ENCODE measurements at places on chromosomes 11 and 22.
A peak's percentile ranks its signal among the peaks of the same experiment; 100 is the strongest.

- no peak for DNase-seq
These were observed 19.5 kb downstream of the LHFPL7 start for GRCh38 chr22:24926849-24927579.

- DNase-seq: no peak
These were observed at the start of gene MMP10 for GRCh38 chr11:102780491-102780918. Gene MMP10 (minus strand): TSS chr11:102780628. CDS start chr11:102780591, 37 bp downstream.

- no peak for DNase-seq
These were observed 25.5 kb downstream of the DDI1 start for GRCh38 chr11:104061853-104062521.

DNA sequence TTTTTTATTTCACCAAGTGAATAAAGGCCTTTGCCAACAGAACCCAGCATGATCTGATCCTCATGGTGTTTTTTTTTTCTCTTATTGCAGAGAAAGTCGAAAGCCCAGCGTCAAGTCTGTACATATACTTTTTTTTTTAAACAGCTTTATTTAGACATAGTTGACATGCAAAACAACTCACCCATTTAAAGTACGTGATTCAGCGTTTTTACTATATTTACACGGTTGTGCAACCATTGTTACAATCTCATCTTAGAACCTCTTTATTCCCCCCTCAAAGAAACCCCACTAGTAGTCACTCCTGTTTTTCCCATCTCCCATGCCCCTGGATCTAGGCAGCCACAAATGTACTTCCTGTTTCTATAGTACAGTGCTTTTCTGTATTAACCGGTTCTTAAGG lies 20.6 kb upstream of the AP1B1 start:
- no peak for DNase-seq

- peak; percentile 31 for DNase-seq
These were observed 24.1 kb upstream of the KRTAP5-7 start for GRCh38 chr11:71502871-71503435.

DNA sequence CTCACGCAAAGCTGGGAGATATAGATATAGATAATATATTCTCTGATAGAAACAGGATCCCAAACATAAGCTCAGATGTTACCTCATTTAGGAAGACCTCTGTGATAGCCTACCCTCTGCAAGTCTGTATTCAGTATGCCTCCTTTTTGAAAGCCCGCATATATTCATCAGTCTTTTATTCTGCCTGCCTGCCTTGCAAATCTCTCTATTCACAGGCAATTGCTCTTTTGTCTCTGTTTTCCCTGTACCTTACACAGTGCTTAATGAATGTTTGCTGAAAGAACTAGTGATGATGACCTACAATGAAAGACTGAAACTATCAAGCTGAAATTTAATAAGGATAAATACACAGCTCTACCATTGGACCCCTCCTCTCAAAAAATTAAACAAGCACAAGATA lies 18.4 kb downstream of the DEUP1 start:
- DNase-seq: no peak

- DNase-seq: no peak
These were observed 501.3 kb upstream of the TENM4 start for GRCh38 chr11:79942090-79942489.

GRCh38 chr11:10608584-10608983 lies 40.1 kb upstream of the LYVE1 start:
- DNase-seq: no peak

GRCh38 chr11:98701541-98701940 lies 319.2 kb upstream of the CNTN5 start:
- no peak for DNase-seq

- no peak for DNase-seq
These were observed 28.7 kb upstream of the BARX2 start for GRCh38 chr11:129346916-129347315.

DNA sequence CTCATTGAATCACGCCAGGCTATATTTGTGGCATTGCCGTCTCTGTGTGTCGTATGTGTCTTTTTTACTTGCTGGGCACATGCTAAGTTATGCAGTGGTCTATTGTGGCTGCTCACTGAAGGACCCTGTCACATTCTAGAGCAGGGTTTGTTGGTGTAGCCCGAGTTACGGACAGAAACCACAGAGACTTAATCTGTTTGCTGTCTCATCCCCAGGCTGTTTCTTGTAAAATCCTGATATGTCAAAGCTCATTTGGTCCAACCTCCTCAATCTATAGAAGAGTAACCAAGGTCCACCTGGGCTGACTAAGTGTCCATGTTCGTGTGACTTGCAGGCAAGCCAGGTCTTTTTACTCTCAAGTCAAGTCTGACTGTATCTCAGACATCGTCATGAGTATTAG lies 5.0 kb downstream of the DPF2 start:
- DNase-seq: no peak

GRCh38 chr11:416757-417621 lies 2.2 kb upstream of the SIGIRR start:
- no peak for DNase-seq

DNA sequence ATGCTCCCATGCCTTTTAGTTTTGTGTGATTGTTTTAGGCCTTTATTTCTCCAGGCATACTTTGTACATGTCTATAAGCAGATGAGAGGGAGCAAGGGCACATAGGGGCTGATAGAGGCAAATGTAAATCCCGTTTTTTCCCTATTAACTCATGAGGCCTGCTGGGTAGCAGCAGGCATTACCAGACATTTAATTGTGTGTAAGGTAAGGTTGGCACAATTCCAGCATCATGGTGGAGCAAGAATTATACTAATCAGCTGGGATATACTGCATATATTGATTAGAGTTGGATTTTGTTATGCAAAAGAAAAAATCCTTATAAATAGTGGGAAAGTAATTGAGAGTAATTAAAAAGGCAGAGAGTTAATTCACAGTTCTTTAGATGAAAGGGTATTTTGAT lies 12.2 kb downstream of the FAT3 start:
- no peak for DNase-seq

GRCh38 chr11:14554959-14555358 lies 34.8 kb upstream of the PSMA1 start:
- DNase-seq: no peak

- DNase-seq: no peak
These were observed 5.2 kb downstream of the KCNJ4 start for GRCh38 chr22:38449776-38450175.

DNA sequence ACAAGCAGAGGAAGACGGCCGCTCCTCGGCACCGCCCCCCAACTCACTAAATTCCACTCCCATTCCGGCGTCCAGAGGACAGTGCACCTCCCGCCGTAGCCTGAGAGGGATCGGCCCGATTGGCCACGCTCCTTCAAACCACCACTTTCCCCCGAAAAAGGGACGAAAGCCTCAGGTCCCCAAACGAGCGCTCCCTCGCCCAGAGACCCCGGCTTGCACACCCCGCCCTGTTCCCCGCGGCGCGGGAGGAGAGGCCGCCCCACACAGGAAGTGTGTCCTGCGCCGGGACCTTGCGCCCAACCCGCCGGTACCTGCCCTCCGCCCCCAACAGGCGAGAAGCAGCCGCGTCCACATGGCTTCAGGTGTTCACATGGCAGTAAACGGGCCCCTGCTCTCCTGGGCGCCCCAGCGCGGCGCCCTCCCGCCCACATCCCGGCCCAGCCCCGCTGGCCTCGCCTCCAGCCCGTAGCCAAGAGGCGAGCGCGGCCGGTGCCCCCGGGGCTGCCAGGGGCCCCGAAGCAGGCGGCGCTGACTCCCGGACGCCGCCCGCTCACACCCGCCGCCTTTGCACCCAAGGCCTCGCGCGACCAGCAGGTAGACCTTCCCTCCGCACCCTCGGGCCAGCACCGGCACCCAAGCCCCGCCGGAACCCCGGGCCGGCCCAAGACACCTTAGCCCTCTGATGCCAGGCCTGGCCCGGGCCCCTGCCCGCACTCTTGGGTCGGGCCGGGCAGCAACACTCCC lies 849 bp downstream of the TCF20 start:
- no peak for DNase-seq

DNA sequence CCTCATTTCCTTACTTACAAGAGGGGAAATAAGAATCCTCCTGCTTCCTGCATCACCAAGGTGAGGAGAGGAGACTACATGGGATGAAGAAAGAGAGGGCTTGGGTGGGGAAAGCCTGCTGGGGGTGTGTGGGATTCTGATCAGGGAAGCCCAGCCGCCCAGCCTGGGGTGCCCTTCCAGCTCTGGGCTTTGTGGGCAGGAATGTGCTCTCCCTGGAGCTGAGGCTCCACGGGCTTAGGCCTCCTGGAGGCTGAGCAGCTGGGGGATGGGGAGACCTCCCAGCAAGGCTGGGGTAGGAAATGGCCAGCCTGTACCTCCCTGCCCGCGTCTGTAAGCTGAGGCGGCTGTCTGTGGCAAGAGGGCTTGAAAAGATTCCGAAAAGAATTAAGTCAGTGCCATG lies 206.1 kb downstream of the GRIK4 start:
- no peak for DNase-seq

GRCh38 chr11:20597680-20598484 lies 1.5 kb upstream of the SLC6A5 start:
- DNase-seq: no peak

- no peak for DNase-seq
These were observed 47.8 kb downstream of the BTBD10 start for GRCh38 chr11:13415201-13415600.

GRCh38 chr11:131351848-131352247 lies 18.6 kb upstream of the NTM start:
- no peak for DNase-seq

GRCh38 chr11:294780-295179 lies 4.5 kb downstream of the IFITM5 start:
- DNase-seq: no peak

DNA sequence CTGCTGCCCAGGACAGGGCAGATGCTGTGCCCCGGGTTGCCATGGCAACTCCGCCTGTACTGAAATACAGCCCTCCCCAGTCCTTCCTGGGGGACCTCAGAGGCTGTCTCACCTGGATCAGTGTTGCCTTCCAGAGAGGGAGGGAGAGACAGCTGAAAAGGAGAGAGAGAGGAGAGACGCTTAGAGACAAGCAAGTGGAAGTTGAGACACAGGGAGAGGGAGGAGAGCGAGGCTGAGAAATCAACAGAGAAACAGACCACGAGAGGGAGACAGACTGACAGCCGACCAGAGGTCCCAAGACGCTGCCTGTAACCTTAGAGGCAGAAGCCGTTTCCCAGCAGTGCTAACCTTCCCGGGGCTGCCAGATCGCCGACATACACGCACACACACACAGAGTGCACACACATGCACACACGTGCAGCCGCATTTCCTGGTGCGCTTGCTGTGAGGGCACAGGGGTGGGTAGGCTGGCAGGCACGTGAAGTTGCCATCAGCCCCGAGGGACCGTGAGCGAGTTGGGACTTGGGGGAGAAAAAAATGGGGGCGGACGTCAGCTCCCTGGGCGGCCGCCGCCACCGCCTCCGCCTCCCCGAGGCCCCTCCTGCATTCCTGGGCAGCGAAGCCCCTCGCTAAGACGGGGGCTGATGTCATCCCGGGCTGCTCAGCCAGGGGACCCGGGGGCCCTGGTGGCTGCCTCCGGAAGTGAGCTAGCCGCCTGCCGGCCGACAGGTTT lies 88.6 kb upstream of the CRYBB3 start:
- peak; percentile 65 for DNase-seq

- no peak for DNase-seq
These were observed 43.8 kb upstream of the IGLL5 start for GRCh38 chr22:22843848-22844247.

DNA sequence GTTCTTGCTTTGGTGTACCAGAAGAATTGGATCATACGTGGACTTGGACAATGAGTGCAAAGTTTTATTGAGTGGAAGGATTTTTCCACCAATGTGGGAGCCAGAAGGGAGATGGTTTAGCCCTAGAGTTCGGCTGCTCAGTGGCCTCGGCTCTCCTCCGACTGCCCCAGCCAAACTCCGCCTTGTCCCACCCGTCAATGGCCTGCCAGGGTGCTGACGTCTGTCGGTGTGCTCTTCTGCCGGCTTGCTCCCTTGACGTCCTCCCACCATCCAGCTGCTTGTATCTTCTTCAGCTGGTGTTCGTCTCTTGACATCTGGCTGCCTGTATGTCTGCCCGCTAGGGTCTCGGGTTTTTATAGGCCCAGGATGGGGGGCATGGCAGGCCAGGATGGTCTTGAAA lies 154.8 kb downstream of the APOL5 start:
- no peak for DNase-seq
